Prostate gland (tissue), 2 donors: ENCODE measurements at places on chromosomes 2 and 18. TPM values are rescaled to one million over a fixed set of nuclear protein-coding genes. Genes with fewer than 3 reads are reported as not detected.

GRCh38 chr2:83172841-83173240 is 1286.2 kb downstream of the SUCLG1 start:
- no peak for DNase-seq

GRCh38 chr2:74567881-74568280 is 13.4 kb downstream of the DOK1 start:
- no peak for DNase-seq

DNA sequence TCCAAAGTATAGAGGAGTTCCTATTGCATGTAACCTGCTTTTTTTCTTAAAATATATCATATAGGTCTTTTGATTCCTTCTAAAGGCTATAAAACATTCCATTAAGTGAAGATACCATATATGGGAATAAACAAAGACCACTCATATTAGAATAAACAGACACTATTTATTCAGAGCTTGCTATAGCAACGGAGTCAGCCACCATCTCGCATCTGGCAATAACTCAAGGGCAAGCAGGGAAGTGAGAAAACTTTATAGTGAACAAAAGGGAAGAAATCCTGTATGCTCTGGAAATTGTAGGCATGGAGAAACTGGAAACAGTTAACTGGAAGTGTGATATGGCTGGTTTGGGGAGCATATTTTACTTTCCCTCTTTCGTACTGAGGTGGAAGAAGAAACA is 301.9 kb downstream of the PTH2R start:
- DNase-seq = no peak

GRCh38 chr2:222861411-222862105 is 722 bp downstream of the ACSL3 start:
- DNase-seq = no peak

GREB1L gene
- 21.6 TPM for total RNA-seq

PCARE gene
- not detected for total RNA-seq

- no peak for DNase-seq
Measured at GRCh38 chr2:112061840-112062239, 6.8 kb downstream of the TMEM87B start.

- DNase-seq = no peak
Measured at GRCh38 chr2:121297217-121297830, 12.3 kb upstream of the TFCP2L1 start.

DNA sequence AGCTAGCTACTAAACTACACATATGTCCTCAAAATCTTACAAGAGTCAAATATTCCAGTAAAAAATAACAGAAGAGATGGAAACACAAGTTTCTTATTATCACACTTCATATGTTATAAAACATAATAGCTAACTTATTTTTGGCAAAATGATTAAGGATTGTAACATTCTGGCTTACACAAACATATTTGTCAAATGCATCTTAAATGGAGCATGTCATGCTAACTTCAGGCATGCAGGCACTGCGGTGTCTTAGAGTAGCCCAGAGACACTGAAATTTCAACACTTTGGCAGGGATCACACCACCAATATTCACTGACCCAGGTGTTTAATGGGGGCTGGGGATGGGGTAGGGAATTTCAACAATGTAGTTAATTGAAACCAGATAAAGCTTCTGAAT is 51.6 kb downstream of the LDAH start:
- no peak for DNase-seq

DNA sequence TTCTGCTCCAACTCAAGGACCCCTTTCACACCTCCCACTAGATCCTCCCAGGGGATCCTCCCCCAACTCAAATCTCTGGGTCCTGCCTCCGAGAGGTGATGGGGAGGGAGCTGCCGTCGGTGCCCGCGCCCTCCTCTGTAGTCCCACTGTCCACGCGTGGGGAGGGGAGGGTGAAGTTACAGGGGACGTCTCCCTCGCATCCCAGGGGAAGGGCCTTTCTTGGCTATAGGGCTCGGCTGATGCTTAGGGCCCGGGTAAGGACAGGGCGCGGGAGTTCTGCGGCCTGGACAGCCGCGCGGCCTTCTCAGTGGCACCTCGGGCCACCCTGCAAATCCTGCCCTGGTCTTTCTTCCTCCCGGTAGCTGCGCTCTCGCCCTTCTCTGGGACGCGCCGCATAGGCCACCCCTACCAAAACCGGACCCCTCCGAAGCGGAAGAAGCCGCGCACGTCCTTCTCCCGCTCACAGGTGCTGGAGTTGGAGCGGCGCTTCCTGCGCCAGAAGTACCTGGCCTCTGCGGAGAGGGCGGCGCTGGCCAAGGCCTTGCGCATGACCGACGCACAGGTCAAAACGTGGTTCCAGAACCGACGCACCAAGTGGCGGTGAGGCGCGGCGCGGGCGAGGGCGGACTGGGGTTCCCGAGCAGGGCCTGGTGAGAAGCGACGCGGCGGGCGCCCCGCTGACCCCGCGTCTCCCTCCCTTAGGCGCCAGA is 1.2 kb downstream of the TLX2 start:
- DNase-seq = no peak

DNA sequence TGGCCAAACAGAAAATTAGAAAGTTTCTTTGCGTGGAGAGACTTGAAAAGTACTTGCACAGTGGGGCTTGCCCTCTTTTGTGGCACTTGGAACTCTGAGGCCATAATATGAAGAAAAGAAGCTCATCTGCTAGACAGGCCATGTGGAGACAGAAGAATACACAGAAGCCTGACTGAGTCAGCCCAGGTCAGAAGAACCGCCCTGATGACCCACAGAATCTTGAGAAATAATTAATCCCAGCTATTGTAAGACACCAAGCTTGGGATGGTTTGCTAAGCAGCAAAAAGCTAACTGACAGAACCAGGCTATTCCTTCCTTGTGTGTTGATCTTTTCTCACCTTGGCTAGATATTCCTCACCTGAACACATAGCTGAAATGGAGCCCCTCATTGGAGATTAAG is 33.7 kb downstream of the G6PC2 start:
- DNase-seq = no peak

- no peak for DNase-seq
Measured at GRCh38 chr2:37005118-37005868, 39.0 kb upstream of the STRN start.

CD28 gene
- 0.51 TPM for total RNA-seq

DNA sequence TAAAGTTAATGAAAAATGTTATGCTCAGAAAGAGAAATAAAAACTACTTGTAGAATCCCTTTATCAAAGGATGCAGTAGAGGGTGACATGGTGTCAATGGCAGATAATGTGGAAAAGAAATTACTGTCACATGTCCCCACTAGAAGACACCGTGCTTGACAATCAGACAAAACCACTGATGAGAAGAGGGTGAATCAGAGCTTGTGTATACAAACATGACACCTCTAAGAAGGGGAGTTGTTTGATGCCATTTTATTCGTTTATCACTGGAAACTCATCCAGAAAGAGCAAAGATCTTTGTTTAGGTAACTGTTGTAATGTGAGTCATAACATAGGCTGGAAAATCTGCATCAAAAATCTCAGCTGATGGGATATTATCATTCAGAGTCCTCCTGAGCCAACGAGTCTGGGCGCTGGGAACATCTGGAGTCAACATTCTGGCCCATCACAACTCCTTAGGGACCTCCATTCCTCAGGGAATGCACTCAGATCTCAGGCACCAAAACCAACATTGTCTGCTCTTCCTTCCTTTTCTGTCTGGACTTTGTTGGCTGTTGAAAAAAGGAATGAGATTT is 49.5 kb upstream of the RAB12 start:
- DNase-seq = no peak

LYG1 gene
- 0.32 TPM for total RNA-seq

- DNase-seq = peak; percentile 64
Measured at GRCh38 chr2:120935339-120936313, 200.0 kb downstream of the GLI2 start.

- DNase-seq = no peak
Measured at GRCh38 chr2:48129293-48129950, 223.1 kb upstream of the FBXO11 start.

DNA sequence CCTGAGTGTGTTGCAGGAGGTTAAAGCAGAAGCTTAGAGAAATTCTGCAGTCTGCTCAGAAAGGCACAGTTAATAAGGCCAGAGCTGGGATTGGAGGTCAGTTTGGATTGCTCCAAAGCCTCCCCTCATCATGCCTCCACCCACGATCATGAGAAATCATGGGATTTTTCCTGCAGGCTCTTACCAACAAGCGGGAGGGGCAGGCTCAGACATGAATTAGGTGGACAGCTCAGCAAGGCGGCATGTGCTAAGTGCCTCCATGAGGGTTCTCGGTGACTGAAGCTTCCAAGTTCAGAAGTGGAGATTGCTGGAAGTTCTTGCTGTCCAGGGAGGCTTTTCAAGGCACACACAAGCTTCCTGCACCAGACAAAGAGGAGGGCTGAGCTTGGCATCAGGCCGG is 163.8 kb downstream of the SETBP1 start:
- no peak for DNase-seq

DNA sequence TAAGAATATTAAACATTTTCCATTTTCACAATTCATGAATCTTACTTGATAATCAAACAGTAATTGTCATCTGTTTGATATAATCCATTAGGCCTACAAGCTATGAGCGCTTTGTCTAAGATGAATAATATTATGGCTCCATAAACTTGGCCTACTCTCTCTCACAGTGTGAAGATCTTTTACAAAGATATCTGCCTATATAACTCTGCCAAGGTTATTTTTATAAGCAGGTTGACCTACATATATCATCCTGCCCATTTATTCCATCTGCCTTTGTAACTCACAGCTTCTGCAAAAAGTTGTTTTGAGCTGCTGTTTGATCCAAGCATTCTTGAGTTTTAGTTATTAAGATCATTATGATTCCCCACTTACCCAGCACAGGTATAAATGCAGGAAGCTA is 158.3 kb downstream of the PDE11A start:
- DNase-seq = no peak

- no peak for DNase-seq
Measured at GRCh38 chr2:29697715-29698114, 223.7 kb downstream of the ALK start.

DNA sequence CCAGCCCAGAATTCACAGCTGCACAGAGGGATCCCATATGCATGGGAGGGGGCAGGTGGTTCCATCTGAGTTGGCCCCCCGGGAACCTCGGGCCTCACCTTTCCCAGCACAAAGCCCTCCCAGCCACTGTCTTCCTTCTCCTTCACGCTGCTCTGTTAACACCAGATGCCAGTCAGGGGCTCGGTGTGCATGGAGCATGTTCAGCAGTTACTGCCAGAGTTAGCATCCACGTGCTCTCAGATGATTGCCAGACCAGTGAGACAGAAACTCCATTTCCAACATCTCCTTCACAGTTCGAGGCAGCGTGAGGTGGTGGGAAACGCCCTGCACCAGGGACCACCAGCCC is 101.0 kb downstream of the PTGR3 start:
- no peak for DNase-seq

NCKAP5 gene
- 7.1 TPM for total RNA-seq

GRCh38 chr2:98463988-98464771 is 19.5 kb downstream of the INPP4A start:
- DNase-seq = no peak

GRCh38 chr2:45545943-45546342 is 65.1 kb downstream of the SRBD1 start:
- no peak for DNase-seq

DNA sequence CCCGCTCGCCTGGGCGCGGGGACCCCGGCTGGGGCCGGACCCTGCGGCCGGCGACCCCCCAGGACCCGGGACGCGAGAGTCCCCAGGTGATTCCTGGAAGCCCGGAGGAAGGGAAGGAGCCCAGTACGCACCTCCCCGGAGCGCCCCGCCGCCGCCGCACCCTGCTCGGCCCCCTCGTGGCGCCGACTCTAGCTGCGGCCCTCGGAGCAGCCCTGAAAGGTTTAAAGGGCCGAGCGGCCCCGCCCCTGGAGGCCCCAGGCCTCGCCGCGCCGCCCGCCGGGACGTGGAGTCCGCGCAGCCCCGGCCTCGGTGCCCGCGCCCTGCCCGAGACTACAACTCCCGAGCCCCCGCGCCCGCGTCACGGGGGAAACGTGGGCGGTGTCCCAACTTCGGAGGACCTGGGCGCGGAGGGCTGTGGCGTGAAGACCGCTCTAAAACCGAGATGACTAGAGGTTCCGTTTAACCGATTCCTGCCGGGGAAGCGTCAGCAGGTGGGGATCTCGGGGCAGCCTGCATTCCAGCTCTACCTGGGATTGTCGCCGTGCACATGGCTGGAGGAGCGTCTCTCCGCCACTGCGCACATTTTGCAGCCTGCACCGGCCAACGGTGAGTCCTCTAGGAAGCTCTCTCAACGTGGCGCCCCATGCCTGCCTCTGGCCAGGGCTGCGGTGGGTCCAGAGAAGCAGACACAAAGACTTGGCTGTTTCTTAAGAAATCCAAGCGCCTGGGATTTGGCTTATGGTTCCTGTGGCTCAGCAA is at the start of gene TMEM150A:
Gene TMEM150A, minus strand, starts transcription at position 223 of the 759 bp plus-strand sequence. CDS start 750 bp downstream, outside the sequence.
- DNase-seq = peak; percentile 93

DNA sequence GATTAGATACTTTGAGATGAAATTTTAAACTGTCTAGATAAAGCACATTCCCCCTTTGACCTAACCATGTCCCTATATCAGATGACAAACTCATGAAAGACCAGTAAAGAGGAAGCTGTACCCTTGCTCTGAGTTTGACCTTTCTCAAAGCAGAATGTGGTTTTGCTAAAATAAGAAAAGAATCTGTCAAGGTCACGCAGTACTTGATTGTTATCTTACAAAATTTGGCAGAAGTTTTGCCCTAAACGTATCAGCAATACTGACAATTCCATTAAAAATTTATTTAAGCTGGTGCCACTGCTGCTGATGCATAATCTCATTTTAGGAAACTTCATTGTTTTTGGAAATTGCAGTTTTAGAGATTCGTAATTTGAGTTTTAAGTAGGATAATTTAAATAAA is 31.2 kb upstream of the GALM start:
- DNase-seq = no peak

- no peak for DNase-seq
Measured at GRCh38 chr2:73337828-73338227, 44.5 kb upstream of the EGR4 start.
